ENCODE measurements at places on chromosomes 2 and 18.

DNA sequence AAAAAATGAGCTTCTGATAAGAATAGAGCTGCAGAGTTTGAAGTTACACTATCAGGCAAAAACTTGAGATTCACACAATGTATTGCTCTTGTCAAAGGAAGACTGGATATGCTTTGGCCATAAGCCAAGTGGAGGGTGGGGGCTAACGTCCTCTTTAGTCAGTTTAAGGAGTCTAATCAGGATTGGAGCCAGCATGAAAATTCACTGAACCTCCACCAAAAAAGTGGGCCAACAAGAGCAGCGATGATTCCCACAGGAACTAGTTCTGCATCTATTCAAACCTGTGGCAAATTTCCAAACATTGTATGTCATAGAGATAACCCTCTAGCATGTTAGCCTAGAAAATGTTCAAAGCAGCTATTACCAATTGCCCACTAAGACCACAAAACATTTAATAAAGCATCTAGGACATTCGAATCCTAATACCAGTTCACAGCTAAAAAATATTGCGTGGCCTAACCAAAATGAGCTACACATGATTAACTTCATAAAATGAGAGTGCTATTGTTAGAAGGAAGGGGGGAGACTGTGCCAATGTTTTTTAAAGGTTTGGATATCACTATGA lies 43.5 kb upstream of the TMEM247 start:
- no peak overlapping the region for H3K27ac ChIP-seq
- peaks cover 6% of the 10 kb centered on the region for H3K4me1 ChIP-seq
- no peaks in the 10 kb centered on the region for H3K36me3 ChIP-seq
- no peaks in the 10 kb centered on the region for H3K27me3 ChIP-seq

- no peaks in the 10 kb centered on the region for H3K4me1 ChIP-seq
- H3K27me3 ChIP-seq = peaks cover 3% of the 10 kb centered on the region
- H3K36me3 ChIP-seq = no peaks in the 10 kb centered on the region
- no peak overlapping the region for H3K4me3 ChIP-seq
These were observed 267.0 kb upstream of the HS6ST1 start for GRCh38 chr2:128585706-128586105.

- peaks cover 39% of the 10 kb centered on the region for H3K36me3 ChIP-seq
- H3K4me3 ChIP-seq = peak overlapping the region; percentile 58
- no peaks in the 10 kb centered on the region for H3K27me3 ChIP-seq
- no peak for DNase-seq
These were observed 9.4 kb downstream of the BCL11A start for GRCh38 chr2:60544062-60544461.

GRCh38 chr18:46374850-46375249 lies 270.7 kb downstream of the HAUS1 start:
- no peak for DNase-seq
- peaks cover 34% of the 10 kb centered on the region for H3K4me1 ChIP-seq
- H3K36me3 ChIP-seq = no peaks in the 10 kb centered on the region

- no peak overlapping the region for H3K4me3 ChIP-seq
- no peaks in the 10 kb centered on the region for H3K4me1 ChIP-seq
- no peak for DNase-seq
- peaks cover 18% of the 10 kb centered on the region for H3K36me3 ChIP-seq
- H3K27me3 ChIP-seq = no peaks in the 10 kb centered on the region
These were observed 71.1 kb downstream of the RFTN2 start for GRCh38 chr2:197604117-197604860.

DNA sequence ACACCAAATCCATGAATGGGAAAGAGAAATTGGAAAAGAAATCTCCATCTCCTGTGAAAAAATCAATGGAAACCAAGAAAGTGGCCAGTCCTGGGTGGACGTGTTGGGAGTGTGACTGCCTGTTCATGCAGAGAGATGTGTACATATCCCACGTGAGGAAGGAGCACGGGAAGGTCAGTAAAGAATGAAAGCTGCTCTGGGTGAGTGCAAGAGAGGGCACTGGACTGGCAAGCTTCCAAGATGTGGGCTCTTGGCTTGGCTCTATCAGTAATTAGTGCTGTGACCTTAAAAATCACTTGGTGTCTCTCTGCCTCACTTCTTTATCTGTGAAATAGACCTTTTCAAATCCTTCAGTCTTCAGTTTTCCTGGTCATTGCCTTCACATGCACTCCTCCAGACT lies 89.0 kb downstream of the ZNF532 start:
- no peak for DNase-seq
- no peak overlapping the region for H3K27ac ChIP-seq
- H3K4me3 ChIP-seq = no peak overlapping the region
- H3K36me3 ChIP-seq = peaks cover 40% of the 10 kb centered on the region

Measured in type B pancreatic cell (in vitro differentiated cells).